ENCODE measurements at places on chromosomes 11 and 22.

GRCh38 chr11:33227578-33228261 lies 29.5 kb upstream of the HIPK3 start:
- DNase-seq: no peak

DNA sequence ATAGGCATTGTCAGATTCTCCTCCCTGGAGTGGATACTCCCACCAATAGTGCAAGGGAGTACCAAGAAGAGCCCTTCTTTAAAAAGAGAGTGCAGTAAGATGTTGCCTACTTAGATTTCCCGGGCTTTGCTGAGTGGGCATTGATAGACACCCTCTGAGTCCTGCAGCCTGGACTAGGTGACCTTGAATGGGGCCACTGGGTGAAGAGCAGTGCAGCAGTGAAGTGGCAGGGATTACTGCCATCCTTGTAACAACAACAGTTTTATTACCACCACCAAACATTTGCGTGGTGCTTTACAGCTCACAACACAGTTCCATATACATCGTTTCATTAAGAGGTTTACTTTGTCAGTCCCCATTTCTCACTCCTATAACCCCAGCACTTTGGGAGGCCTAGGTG lies 59.4 kb downstream of the MICAL2 start:
- DNase-seq: no peak

GRCh38 chr11:107526197-107526596 lies 39.3 kb downstream of the ALKBH8 start:
- no peak for DNase-seq

DNA sequence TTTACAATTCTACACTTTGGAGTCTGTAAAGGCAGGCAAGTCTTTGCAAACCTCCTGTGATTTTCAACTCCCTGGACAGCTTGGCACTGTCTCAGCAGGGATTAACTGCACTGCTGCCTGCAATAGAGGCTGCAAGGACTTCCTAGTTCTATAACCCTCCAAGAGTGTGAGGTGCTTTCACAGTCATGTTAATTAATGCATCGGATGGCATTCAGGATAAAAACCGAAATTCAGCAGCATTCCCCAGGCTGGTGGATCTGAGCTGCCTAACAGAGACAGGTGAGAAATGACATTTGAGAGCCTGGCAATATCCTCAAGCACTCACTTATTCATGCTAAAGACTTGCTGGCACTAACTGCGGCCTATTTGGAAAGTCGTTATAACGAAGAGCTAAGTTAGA lies 85.0 kb downstream of the LARGE1 start:
- DNase-seq: no peak

- DNase-seq: no peak
Observed at GRCh38 chr11:65698205-65698604, 13.8 kb upstream of the KAT5 start.

DNA sequence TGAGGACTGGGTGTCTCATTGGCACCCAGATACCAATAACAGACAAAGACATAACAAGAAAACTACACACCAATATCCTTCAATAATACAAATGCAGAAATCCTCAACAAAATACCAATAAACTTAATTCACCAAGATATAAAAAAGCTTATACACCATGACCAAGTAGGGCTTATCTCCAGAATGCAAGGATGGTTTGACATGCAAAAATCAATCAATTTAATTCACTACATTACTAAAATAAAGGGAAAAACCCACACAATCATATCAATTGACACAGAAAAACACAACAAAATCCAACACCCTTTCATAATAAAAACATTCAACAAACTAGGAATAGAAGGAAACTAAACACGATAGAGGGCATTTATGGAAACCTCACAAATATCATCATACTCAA lies 40.6 kb downstream of the LHFPL7 start:
- no peak for DNase-seq

DNA sequence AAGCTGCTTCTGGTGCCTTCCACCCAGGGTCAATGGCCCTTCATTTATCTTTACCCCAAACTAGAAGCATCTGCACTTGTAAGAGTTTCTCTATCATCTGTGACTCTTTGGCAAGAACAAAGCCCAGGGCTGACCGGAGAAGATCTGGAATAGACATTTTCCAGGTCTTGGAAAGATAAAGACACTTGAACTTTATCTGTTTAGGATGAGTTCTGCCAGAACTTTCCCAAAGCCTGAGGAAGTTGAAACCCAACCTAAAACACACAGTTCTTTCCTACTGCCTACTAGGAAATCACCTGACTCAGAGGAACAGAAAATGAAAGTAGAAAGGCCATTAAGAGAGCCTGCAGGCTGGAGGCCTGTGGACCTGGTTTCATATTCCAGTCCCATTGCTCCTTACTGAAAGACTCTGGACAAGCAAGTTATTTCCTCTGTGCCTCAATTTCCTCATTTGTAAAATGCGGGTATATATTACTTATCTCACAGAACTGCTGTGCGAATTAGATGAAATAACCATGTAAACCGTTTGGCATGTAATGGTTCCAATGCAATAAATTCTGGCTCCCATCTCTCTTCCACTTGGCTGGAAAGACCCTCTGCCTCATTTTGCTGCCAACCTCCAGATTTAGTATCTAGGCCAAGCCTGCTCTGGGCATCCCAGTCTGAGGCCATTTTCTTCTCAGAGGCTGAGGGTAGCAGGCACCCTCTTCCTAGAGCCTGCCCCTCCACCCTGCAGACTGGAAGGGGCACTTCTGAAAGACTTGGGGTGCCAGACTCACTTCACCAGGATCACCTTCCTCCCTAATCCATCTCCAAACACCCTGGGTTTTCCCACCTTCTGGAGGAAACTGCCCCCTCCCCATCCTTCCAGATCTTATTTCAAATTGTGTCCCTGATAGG lies 1.2 kb downstream of the UBE2L6 start:
- DNase-seq: no peak

- no peak for DNase-seq
Observed at GRCh38 chr11:14529951-14530350, 9.8 kb upstream of the PSMA1 start.

DNA sequence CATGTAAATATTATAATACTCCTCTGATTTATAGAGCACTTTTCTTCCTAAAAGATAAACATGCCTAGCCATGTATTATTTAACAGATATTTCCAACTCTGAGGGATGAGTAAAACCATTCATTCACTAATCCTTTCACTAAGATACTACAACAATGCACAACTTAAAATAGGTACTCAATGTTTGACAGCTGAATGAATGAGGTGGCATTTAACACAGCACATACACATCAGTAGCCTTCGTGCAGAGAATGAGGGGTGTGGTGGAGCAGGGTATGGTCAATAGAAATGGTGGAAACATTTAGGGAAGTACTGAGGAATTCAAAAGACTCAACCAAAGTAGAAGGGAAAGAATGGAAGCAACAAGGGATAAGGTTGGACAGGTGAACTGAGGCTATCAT lies 46.7 kb upstream of the MTNR1B start:
- no peak for DNase-seq

- DNase-seq: no peak
Observed at GRCh38 chr11:88098289-88098688, 77.0 kb downstream of the RAB38 start.

DNA sequence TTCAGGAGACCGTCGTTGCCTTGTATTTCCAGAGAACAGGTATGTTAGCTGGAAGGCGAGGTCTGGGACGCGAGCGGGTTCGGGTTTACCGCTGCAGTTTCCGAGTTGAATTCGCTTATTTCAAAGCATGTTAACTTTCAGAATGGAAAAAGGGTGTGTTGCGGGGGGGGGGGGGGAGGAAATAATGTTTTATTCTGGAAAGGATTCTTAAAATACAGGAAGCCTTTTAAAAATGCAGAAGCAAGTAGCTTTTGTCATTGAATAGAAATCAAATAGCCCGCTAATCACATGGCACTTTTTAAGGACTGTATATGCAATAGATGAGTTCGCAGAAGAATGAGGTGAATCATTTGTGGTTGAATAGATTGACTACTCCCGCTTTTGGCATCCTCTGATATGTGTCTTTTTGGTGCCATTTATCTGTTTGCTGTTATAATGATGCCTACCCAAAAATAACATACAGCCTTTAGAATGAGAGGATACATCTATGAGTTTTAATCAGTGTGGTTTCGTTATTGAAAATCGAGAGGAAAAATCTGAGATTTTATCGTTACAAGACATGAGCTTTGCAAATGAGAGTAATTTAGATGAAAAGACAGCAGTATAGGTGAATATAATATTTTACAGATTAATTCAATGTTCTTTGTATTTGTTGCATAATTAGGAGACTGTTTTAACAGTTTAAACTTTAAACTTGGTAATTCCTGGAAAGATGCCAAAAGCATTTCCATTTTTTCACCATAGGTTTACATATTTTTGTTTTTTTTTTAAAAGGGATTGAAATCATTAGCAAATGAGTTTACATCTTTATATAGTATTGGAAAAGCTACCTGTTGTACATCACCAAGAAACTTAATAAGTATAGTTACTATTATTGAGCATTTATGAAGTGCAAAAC lies 1.7 kb downstream of the PDE3B start:
- DNase-seq: no peak

DNA sequence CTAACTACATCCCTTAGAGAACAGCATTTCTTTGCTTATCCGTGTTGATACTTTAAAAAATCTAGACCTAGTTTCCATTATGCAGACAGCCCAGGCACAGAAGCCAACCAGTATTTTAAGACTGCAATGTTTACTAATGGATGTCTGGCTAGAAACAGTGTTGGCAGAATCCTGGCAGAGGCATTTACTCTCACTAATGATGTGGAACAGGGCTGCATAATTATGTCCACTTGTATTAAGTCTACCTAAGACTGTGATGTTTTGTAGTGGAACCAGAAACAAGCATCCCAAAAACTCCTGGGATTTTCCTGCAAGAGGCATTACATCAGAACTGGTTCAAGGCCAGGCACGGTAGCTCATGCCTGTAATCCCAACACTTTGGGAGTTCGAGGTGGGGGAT lies 50.2 kb upstream of the PICALM start:
- no peak for DNase-seq

- no peak for DNase-seq
Observed at GRCh38 chr22:21079493-21079892, 33.7 kb downstream of the LRRC74B start.

DNA sequence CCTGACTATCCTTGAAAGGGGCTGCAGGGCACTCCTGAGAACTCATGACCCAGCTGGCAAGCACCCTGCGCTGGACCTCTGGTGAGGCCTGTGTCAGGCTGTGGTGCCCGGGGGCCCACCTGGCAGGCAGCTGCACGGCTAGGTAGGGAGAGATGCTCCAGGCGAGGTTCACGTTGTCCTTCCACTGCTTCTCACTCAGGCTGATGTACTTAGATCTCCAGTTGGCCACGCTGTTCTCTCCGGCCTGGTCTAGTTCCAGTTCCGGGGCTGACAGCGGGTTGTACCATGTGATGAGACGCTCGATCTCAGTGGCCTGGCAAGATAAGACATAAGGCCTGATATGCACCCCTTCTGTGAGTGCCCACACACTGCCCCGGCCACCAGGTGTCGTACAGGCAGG lies 44.7 kb upstream of the SERPIND1 start:
- no peak for DNase-seq

GRCh38 chr11:23336961-23337360 lies 476.7 kb upstream of the CCDC179 start:
- DNase-seq: no peak

GRCh38 chr11:35250192-35250591 lies 111.2 kb downstream of the CD44 start:
- DNase-seq: no peak

- no peak for DNase-seq
Observed at GRCh38 chr22:31637891-31638618, 24.0 kb downstream of the PISD start.

DNA sequence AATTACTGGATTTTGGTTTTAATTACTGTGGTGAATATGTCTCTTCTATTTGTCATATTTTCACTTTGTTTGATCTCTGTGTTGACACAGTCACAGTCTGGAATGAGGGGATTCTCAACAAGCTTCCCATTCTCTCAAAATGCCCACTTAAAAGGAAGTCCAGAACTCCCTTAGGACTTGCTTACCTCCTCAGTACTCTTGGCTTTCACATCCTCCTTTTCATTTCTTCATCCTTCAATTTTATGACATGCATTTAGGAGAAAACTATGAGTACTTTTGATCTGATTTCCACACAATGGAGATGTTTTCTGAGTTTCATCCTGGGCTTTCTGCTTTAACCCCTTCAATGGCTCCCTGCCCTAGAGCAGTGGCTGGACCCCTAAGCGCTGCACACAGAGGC lies 49.3 kb upstream of the FLI1 start:
- no peak for DNase-seq

- peak; percentile 36 for DNase-seq
Observed at GRCh38 chr22:50269970-50270665, at the start of gene MAPK11. Gene MAPK11 (minus strand): TSS chr22:50270380. CDS start chr22:50270292, 88 bp downstream.

GRCh38 chr11:9380773-9381172 lies 3.7 kb upstream of the IPO7 start:
- DNase-seq: no peak

GRCh38 chr11:19511413-19512183 lies 201.0 kb upstream of the NAV2 start:
- no peak for DNase-seq

DNA sequence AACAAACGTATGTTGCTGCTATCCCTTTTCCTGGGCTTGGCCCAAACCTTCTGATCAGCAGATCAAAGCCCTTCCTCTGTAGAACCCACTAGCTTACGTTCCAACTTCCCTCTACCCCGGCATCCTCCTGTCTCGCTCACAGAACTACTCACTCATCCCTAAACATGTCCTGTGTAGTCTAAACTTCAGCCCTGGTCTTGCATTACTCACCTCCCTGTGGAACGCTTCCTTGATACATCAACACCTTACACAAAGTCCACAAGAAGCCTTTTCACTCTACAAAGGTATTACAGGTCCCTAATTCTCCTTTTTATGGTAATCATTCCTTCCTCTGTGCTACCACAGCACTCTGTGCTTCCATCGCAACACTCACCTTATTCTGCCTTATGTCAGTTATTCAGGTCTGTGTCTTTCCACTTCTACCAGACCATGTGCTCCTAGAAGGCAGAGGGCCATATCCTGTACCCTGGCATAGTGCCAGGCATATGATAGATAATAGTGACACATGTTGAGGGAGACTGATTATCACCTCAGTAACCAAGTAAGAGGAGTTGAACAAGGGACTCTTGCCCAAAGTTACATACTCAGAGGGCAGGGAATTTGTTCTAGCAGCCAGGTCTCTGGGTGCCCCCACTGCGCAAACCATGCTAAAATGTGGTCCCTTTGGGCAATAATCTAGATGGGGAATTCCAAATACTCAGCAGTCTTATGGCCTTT lies 41.6 kb downstream of the USP35 start:
- no peak for DNase-seq

DNA sequence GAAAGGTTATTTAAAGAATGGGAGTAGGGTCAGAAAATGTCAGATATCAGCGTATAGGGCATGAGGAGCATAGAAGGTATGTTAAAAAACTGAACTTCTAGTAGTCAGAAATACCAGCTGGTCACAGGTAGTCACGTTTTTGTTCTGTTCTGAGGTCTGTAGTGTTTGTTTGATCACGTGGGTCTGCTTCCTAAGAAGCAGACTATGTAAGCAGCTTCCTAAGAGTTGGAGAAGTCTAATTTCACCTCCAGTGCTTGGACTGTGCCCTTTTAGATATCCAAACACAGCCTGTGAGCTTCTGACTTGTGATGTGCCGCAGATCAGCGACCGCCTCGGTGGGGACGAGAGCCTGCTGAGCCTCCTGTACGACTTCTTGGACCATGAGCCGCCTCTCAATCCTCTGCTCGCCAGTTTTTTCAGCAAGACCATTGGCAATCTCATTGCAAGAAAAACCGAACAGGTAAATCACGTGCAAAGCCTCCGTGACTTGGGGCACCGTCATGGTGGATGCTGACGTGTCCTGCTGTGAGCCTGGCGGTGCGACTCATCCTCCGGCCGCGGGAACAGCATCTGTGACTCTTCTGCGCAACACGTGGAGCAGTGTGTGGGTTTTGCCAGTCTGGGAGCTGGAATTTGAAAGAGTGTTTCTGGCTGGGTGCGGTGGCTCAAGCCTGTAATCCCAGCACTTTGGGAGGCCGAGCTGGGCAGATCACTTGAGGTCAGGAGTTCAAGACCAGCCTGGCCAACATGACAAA lies 63.5 kb downstream of the PPP6R2 start:
- DNase-seq: no peak
